ENCODE measurements at places on chromosomes 3 and 15.

GRCh38 chr3:87161417-87161816 is 65.7 kb upstream of the CHMP2B start:
- no peak for DNase-seq

- no peak for DNase-seq
Measured at GRCh38 chr3:168467115-168467714, 371.5 kb upstream of the GOLIM4 start.

DNA sequence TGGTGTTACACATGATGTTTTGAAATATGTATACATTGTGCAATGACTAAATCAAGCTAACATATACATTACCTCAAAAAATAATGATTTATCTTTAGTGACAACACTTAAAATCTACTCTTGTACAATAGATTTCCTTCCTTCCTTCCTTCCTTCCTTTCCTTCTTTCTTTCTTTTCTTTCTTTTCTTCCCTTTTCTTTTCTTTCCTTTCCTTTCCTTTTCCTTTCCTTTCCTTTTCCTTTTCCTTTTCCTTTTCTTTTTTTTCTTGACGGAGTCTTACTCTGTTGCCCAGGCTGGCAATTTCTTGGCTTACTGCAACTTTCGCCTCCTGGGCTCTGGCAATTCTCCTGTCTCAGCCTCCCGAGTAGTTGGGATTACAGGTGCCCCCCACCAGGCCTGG is 170.5 kb downstream of the NLGN1 start:
- DNase-seq, result no peak

- DNase-seq, result no peak
Measured at GRCh38 chr3:195394024-195394423, 48.8 kb downstream of the ACAP2 start.

GRCh38 chr3:15955968-15956367 is 158.2 kb upstream of the ANKRD28 start:
- no peak for DNase-seq

DNA sequence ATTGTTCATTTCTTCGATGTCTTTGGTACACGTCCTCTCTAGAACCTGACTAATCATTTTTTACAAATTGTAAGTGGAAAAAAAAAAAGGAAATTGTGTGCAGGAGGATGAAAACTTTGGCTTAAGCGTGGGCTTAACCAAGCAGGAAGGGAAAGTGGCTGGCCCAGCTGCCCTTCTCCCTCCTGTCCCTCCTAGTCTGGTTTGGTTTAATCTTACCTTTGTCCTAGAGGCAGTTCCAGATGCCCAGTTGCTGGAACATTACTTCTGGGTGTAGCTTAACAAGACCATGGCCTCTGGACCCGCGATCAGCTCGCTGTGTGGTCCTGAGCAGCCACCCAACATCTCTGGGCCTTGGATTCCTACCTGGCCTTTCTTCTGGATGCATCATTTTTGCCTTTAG is 15.4 kb downstream of the PAQR5 start:
- DNase-seq, result no peak

DNA sequence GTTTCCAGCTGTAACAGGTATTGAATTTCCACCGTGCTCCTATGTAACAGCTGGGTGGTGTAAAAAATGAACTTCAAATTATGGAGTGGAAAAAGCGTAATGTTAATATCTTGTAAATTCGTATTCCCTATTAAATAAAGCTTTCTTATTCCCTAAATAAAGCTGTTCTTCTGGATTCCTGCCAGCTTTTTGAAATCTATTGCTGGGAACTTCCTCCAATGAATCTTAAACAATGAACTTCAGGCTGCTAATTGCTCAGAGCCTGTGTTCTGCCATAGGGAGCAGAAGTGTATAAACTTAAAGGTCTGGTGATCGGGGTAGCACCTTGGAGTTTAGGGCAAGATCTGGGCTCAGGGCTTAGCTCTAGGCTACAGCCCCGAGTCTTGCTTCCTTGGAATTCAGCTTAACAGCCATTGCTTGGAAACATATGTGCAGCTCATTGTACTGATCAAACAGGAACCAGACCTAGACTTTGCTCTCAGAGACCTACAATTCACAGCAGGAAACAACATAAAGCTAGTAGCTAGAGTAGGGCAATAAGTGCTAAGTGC is 1.4 kb downstream of the ARL14 start:
- DNase-seq, result no peak

DNA sequence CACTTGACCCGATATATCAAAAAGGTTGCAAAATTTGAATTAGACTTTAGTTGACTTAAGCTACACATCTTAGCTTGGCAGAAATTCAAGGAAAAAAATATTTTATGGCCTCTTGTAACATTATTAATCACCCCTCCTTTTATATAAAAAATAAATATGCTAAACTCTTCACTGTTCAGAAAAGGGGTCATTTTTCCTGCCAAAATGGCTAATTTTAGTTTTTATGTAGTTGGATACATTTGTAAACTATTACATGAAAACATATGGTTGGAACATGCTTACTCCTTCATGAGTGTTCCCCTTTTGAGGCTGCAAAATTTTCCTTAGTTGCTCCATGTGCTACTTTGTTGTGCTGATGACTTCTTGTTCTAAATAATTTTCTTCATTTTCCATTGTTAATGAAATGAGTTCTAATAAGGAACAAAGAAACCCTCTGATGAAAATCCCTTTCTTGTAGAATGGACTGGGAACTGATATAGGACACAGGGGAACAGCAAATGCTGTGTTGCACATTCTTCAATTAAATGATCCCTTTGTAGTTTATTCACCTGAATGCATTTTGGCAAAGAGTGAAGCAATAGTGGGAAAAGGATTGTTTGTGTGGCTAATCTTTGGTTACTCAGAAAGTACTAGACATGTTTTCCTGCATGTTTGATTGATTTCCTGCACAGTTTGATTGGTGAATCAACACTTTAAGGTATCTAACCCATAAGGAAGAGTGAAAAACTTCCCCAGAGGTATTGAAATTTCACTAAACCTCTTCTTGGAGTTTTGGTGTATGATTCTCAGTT is 349.3 kb downstream of the TIGIT start:
- no peak for DNase-seq

DNA sequence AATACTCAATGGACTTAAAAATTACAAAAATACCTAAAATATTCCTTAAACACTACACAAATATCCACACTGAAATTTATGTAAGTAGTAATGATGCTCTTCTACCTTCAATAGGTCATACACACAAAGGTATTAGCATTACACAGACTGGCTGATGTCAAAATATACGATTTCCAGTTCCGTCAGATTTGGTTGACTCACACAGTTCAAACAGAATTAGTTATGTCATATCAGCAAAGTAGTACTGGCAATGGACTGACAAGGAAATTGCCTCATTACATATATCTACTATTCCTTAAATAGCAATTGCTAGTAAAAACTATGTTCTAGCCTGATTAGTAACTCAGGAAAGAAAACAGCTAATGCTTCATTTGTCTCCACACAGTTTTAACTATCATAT is 70.8 kb downstream of the ADAM10 start:
- DNase-seq, result no peak

GRCh38 chr3:46675843-46676567 is 17.5 kb downstream of the ALS2CL start:
- DNase-seq, result no peak

- DNase-seq, result no peak
Measured at GRCh38 chr3:32577581-32578556, 7.2 kb upstream of the DYNC1LI1 start.

DNA sequence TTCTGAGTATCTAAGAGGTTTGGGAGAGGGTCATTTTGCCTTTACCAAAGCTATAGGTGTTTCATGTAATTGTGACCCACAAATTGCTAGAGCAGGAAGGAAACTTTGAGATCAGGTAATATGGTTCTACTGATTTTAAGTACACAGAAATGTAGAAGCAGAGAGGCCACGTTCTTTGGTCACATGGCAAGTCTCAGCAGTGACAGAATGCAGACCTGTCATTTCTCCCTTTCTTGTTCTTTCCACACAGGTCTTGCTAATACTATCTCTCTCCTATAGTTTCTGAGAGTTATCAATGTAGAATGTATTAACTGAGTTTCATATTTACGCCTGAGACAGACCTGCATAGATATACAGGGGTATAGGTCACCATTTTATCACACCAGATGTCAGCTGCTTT is 10.9 kb upstream of the RTP1 start:
- no peak for DNase-seq

DNA sequence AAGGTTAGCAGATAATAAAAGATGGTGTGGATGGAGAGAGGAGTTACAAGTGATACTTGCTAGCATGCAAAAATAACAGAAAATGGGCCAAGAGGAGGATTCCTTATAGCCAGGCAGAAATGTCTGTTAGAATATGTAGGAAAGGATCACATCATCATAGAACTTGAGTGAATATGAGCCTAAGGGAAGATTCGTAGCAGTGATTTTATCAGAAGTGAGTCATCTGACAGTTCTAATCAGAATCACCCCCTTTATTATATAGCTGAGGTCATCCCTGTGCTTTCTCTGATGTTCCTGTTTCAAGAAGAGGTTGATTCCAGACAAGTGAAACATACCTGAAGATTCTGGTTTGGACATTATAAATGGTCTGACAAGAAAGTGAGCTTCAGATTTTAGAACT is 22.9 kb downstream of the EXOG start:
- DNase-seq, result no peak

DNA sequence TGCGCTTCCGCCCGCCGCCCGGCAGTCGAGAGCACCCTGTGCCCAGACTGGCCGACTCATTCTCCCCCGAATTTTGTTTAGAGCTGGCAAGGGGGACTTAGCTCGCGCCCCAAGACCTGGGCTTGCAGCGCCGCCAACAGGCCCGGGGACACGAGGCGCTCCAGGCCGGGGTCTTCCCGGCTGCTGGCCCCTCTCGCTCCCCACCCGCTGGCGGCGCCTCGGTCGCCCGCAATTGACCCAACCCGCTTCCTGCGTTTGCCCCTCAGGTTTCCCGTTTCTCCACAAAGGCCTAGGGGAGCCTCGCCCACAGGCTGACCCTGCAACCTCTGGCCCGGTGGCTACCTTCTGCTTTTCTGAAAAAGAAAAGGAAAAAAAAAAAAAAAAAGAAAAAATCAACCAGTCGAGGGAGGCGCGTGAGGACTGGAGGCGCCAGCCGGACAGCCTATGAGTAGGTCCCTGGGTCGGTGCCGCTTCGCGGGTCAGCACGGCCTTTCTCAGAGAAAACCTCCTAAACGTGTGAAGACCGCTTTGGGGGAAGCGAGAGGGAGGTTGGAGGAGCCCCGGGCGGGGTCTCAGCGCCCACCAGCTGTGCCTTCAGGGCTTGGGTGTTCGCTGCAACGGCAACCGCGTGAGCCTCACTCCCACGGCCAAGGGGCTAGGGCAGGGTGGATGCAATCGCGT is 7.2 kb downstream of the FOXL2 start:
- no peak for DNase-seq

DNA sequence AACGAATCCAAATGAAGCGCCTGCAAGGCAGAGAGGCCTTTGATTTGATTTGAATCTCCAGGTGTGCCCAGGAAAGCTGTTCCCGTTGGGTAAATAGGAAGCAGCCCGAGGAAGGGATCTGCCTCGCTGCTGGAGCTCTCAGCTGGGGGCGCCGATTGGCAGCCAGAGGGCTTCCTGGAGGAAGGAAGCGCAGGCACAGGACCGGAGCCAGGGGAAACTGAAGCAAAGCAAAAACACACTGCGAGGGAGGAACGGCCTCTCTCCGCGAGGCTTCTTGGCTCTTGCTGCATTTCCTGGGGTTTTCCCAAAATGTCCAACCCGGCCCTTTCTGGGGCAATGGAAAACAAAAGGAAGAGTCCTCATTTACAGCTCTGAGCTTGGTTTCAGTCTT is 80.3 kb downstream of the TMEM266 start:
- no peak for DNase-seq

GRCh38 chr3:4849136-4849535 is 130.1 kb upstream of the BHLHE40 start:
- no peak for DNase-seq

- DNase-seq, result no peak
Measured at GRCh38 chr3:183844606-183845005, 19.2 kb upstream of the MAP6D1 start.

DNA sequence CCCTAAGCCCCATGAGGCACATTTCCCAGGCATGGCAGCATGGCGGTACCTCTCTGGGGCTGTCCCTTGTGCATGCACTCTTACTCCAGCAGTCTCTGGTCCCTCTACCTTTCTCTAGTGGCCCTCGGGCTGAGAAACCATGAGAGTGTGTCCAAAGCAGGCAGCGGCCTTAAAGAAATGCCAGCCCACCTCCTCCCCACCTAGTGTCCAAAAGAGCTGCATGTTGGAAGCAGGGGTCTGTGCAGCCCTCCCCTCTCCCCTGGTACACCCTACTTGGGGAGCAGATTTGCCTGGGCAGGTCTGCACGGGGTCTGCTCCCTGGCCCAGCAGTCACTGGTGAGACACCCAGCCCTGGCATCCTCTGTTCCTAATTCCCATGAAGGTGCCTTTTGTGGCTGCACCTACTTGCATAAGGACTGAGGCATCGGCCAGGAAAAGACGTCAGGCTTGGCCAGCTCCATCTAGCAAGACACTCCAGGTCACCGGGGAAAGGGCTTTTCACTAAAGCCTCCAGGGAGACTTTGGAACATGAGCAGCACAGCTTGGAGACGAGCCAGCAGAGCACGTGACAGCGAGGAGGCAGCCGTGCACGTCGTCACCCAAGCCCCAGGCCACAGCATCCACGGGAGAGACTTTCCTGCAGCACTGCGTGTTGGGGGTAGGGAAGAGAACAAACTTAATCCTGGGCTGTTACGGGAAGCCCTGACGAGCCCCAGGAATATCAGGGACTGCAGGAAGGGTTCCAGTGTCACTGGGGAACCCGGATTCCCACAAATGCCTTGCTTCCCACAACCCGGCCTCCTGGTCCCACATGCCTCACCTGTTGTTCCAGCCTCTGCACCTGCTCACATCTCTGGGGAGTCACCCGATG is 38.8 kb downstream of the TM2D3 start:
- DNase-seq, result no peak

DNA sequence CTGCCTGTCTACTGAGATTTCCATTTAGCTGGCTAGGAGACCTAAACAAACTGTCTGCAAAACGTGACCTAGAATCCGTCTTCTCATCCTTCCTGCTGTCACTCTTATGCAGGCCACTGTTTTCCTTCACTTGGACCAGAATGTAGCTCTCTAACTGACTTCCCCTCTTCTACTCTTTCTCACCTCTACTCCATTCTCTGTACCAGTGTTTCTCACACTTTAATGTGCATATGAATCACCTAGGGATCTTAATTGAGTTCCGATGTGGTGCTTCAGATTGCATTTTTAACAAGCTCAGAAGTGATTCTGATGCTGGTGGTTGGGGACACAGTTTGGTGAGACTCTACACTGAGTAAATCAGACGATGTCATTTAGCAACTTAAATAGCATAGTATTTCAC is 1.6 kb upstream of the GBE1 start:
- no peak for DNase-seq
